NCI-H146 (cell line): ENCODE measurements at places on chromosomes 5 and 9.
A peak's percentile ranks its signal among the peaks of the same experiment; 100 is the strongest.

- DNase-seq = no peak
Observed at GRCh38 chr5:155594270-155594669, 580.7 kb downstream of the KIF4B start.

GRCh38 chr9:37520641-37521040, 34.9 kb downstream of the POLR1E start:
- DNase-seq = no peak

- peak; percentile 81 for DNase-seq
Observed at GRCh38 chr5:177455036-177455660, 8.5 kb downstream of the PRR7 start.

DNA sequence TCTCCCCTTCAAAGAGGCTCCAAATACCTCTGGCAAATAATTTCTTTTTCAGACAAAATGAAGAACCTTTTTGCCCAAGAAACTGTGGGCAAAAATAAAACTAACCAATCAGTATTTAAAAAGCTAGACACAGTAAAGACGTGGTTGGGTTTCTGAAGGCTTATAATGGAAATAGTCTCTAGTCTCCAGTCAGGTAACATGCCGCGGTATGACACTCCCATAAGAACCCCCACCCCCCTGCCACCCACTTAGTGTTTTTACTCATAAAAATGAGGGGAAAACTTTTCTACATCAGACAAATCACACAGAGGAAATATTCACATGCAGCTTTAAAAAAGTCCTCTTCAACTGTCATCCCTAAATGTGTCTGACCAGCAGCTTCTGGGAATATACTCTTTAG, 105.3 kb downstream of the THBS4 start:
- no peak for DNase-seq

DNA sequence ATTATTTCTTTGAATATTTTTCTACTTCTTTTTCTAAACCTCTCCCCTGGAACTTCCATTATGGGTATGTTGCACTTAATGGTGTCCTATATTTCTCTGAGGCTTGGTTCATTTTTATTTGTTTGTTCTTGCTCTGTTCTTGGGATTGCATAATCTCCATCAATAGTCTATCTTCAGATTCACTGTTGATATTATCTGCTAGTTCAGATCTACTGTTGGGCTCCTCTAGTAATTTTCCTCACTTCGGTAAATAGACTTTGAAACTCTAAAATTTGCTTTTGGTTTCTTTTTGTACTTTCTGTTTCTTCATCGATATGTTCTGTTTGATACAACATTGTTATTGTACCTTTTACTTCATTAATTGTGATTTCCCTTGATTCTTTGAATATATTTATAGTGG, 76.3 kb downstream of the MTREX start:
- no peak for DNase-seq

- no peak for DNase-seq
Observed at GRCh38 chr9:96604004-96604319, 15.7 kb downstream of the CDC14B start.

GRCh38 chr5:68343421-68343826, 127.9 kb downstream of the PIK3R1 start:
- no peak for DNase-seq

DNA sequence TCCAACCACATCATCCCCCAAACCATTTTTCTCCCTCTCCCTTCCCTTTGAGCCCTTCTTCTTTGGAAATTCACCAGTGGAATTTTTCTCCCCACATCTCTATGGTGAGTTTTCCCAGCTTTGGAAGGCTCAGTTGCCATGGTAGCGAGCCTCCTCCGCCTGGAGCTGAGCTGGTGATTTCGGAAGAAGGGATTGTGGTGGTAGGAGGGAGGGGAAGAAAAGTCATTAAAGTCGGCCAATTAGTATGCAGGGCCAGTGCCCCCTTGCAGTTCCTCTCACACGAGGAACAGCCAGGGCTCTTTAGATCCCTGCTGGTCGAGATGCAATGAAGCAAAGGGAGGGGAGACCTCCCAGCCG, 322.0 kb downstream of the NTRK2 start:
- no peak for DNase-seq

DNA sequence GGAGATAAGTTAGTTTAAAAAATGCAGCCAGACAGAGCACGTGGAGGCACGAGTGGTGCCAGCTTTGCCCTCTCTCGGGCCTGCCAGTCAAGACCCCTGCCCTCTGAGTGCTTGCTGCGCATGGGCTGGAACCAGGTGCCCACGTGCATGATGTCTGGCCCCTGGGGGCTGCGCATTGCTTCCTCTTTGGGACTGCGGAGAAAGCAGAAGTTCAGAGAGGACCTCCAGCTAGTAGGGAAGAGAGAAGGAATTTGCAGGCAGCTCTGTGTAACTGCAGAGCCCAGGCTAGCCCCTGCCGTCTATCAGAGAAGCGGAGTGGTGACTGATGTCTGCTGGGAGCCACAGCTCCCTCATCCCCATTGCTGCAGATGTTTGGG, 9.7 kb upstream of the RNU6ATAC start:
- DNase-seq = no peak

DNA sequence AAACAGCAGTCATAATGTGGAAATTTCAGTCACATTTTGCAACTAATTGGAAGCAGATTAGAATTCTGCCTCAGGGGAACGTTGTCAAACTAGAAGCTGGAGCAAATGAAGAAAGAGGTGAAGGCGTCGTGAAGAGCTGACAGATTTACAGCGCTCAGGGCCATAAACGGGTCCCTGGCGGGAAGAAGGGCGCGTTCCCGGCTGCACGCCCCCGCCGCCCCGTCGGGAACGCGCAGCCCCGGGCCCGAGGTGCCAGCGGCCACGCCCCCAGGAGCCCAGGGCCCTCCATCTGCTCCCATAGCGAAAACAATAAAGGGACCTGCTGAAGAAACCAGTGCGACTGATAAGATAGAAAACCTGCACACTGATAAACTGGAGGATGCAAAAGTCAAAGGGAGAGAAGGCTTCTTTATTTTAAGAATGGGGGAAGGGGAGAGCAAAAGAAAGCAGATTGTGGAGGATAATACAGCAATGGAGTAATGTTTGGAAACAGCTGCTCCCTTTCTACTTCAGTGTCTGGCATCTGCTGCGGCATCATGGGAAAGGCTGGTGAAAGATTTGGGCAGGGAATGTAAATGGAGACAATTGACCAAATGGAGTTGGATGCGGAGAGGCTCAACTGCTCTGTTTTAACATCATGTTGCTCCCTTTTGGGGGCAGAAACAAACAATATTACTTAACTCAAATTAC, 11.1 kb downstream of the ZNF608 start:
- no peak for DNase-seq

DNA sequence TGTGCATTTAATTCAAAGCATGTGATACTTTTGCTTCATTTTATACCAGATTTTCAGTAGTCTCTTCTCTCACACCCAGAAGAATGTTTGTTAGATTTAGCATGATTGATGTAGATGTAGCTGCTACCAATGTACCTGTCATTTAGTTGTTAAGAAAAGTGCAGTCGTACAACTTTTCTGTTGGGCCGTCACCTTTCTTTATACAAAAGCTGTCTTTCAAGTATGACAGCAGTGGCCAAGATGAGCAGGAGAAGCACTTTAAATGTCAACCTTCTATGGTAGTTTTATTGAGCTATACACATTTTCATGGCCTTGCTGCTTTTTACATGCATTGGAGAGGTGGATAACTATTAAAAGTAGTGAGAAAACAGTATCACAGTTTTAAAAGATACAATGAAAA, 77.7 kb upstream of the PTPRD start:
- no peak for DNase-seq

- DNase-seq = no peak
Observed at GRCh38 chr5:178411083-178411482, 178.5 kb upstream of the PHYKPL start.

GRCh38 chr9:110668570-110669167, at the start of gene MUSK:
Gene MUSK (plus strand): TSS chr9:110668791. CDS start chr9:110668905, 114 bp downstream.
- DNase-seq = no peak

DNA sequence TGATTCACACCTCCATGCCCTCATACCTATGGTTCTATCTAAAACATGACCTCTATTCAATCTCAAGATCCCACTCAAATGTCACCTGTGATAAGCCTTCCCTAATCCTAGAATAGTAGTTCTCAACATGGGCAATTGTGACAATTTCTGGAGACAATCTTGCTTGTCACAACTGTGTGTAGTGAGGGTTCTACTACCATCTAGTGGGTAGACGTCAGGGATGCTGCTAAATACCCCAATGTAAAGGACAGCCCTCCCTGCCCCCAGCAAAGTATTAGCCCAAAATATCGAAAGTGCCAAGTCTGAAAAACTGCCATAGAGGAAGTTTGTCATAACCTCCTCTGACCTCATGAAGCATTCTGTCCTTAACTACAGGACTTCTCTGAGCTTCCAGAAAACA, 32.0 kb downstream of the TBCA start:
- no peak for DNase-seq

DNA sequence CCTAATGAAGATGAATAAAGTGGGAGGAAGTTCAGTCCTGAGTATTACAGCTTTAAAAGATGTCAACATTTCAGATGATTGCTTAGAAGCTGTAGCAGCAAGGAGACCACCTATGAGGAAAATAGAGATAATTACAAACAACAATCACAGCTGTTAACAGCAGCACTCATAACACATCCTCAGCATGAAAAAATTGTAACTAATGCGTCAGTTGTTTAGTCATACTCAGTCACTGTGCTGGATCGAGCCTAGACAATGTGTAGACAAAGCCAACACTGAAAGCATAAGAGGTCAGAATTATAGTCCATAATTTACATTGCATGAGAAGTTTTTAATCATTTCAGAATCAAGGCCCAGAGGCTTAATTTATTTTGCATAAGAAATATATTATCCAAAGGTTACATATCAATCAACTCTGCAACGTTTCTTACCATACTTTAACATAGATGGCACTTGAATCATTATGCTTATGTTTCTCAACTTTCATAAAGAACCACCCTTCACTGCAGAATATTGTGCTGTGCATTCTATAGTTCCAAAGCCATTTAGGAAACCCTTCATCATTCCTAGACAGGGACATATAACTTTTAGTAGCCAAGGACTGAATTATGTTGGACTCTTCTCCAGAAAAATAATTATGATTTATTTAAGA, 60.2 kb upstream of the HAPLN1 start:
- DNase-seq = no peak

GRCh38 chr9:27396495-27396894, 99.5 kb upstream of the EQTN start:
- DNase-seq = no peak

- no peak for DNase-seq
Observed at GRCh38 chr9:73219985-73220626, 68.4 kb downstream of the ANXA1 start.

DNA sequence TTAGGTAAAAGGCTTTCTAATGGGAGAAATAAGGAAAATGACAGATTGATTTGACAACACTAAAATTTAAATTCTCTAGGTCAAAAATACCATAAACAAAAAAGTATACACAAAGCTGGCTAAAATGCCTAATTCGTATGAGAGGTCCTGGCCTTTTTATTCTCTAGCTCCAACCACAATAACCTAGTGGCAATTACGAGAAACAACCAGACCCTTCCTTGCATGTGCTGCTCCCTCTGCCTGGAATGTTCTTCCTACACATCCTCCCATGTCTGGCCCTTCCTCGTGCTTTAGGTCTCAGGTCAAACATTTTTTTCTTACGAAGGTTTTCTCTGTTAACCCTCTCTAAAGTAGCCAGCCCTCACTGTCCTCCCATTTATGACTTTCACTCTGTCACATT, 176.4 kb upstream of the PLPPR1 start:
- no peak for DNase-seq

GRCh38 chr9:134413890-134414623, 87.8 kb downstream of the RXRA start:
- no peak for DNase-seq

DNA sequence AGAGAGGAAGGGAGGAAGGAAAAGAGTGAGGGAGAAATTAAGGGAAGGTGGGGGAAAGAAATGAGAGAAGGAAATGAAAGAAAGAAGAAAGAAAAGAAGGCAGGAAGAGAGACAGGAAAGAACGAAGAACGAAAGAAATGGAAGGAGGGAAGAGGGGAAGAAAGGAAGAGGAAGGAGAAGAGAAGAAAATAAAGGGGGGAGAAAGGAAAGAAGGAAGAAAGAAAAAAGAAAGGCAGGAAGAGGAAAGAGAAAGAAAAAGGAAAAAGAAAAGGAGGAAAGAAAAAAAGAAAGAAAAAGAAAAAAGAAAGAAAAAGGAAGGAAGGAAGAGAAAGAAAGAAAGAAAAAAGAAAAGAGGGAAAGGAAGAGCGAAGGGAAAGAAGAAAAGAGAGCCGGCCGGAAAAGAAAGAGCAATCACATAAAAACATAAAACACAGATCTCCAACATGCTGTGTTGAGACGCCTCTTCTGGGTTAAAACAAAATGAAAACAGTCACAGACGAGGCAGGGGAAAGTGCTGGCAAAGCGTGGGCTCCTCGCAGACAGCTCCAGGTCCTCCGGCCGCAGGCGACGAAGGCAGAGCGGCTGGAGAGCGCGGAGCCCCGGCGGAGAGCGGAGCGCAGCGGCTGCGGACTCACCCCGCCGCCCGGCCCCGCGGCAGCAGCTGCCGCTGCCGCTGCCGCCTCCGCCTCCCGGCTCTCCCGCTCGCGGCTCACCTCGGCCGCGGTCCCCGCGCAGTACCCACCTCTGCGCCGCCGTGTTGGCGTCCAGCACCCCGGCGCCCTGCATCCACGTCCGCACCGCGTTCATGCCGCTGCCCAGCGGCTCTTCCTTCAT, 896 bp downstream of the EBF1 start:
- peak; percentile 50 for DNase-seq

DNA sequence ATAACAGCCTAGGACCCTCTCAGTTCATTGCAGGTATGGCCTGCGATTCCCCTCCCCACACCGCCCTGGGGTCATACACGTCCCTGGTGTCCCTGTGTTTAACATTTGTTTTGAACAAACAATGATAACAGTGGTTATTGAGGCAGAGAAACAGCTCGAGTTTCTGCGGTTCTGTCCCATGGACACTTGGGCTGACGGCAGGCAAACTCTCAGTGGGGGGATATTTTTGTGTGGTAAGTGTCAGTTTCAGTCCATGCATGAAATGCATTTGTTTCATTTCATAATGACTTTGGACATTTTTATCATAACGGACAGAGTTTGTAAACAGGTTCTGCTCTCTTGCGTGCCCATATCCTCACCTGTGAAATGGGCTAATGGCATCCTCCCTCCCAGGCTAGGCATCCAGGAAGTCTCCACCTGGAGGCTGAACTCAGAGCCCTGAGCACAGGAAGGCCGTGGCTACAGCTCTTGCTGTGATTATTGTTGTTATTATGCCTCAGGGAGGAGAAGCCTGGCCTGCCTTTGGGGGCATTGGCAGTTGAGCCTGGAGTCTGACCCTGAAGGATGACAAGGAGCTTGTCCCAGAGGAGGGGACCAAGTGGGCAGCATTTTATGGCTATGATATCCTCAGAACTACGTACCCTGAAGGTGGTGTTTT, 190.9 kb downstream of the GADD45G start:
- no peak for DNase-seq

- no peak for DNase-seq
Observed at GRCh38 chr5:58775701-58776262, 192.9 kb downstream of the RAB3C start.

DNA sequence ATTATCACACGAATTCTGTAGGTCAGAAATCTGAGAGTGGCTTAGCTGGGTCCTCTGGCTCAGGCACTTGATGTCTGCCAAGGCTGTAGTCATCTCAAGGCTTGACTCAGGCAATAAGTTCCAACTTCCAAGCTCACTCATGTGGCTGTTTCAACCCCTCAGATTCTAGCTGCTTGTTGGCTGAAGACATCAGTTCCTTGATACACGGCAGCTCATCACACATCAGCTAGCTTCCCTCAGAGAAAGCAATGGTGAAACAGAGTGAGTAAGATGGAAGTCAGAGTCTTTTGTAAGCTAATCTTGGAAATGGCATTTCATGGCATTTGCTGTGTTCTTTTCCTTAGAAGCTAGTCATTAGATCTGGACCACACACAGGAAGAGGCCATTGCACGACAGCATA, 204.2 kb upstream of the PTGER4 start:
- DNase-seq = no peak
